ENCODE measurements at places on chromosomes 12 and 14. TPM values are rescaled to one million over a fixed set of nuclear protein-coding genes. Genes with fewer than 3 reads are reported as not detected.

The PDZRN4 gene
- total RNA-seq, result not detected

The CPNE6 gene
- total RNA-seq, result not detected

The TM7SF3 gene
- 65.4 TPM for total RNA-seq

The ZNF140 gene
- 27.0 TPM for total RNA-seq

The RPL10L gene
- total RNA-seq, result not detected

The VAMP1 gene
- total RNA-seq, result 7.9 TPM

The TMPRSS12 gene
- not detected for total RNA-seq

The FGD6 gene
- 8.6 TPM for total RNA-seq

The P2RX7 gene
- 16.6 TPM for total RNA-seq

The DGKA gene
- 29.0 TPM for total RNA-seq

The SIX4 gene
- 0.88 TPM for total RNA-seq

The BATF gene
- 0.16 TPM for total RNA-seq

The HOXC11 gene
- total RNA-seq, result not detected

The OR6C2 gene
- not detected for total RNA-seq

The HEATR5A gene
- 50.3 TPM for total RNA-seq

The TEX22 gene
- 0.06 TPM for total RNA-seq

The LRP1-AS gene
- not detected for total RNA-seq

The PTMS gene
- 163 TPM for total RNA-seq

The C12orf60 gene
- total RNA-seq, result 1.1 TPM

The AMN gene
- under 0.01 TPM for total RNA-seq

The EIF2S3B gene
- total RNA-seq, result 0.69 TPM

The COL2A1 gene
- not detected for total RNA-seq

The NYNRIN gene
- 13.8 TPM for total RNA-seq

The FSCB gene
- total RNA-seq, result not detected

The KRT79 gene
- total RNA-seq, result not detected

The CLEC1B gene
- total RNA-seq, result not detected

The TSPAN11 gene
- total RNA-seq, result 2.3 TPM

The SLC22A17 gene
- 0.97 TPM for total RNA-seq

The SLC2A14 gene
- total RNA-seq, result not detected

The TEX52 gene
- total RNA-seq, result not detected

Measured in bladder microvascular endothelial cell (primary cell).